Thoracic aorta (tissue), 2 donors: ENCODE measurements at places on chromosomes 12 and 14. TPM values are rescaled to one million over a fixed set of nuclear protein-coding genes. Genes with fewer than 3 reads are reported as not detected.
A peak's percentile ranks its signal among the peaks of the same experiment; 100 is the strongest.

Gene LTBP2
- 674 TPM for total RNA-seq

Gene PTPRR
- total RNA-seq, result 0.27 TPM

Gene SLC35F4
- total RNA-seq, result not detected

Gene FOXA1
- total RNA-seq, result not detected

DNA sequence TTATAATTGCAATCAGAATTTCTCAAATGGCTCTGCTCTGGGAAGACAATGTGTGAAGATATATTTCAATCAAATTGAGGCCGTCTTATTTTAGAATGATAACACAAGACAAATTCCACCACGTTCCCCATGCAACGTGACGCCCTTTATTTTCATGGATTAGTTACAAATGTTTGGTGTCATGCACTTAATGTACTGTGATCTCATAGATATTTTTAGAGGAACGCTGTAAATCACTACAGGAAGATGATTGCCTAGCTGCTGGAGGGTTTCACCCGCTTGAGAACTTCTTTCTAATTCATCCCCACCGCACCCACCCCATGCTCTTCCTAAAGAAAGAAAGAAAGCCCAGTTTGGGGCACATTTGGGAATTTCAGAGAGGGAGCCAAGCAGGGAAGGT, 117.2 kb downstream of the PLXNC1 start:
- no peaks in the 10 kb centered on the region for H3K27me3 ChIP-seq
- no peak for DNase-seq
- H3K36me3 ChIP-seq, result no peaks in the 10 kb centered on the region

DNA sequence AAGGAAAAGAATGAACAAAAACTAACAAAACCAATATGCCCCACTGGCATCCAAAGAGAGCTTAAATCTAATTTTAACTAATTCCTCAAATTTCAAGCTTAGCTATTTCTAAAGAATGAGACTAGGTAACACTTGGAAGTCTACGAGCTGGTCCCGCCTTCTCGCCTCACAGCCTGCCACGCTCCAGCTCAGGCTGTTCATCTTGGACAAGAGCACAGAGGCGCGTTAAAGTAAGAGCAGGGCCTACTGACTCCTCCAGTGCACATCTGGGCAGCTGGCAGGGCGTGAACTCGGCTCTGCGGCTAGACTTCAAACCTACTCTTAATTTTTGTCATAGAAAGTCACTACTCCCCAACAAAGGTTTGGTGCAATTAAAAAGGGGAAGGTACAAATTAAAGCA, 64.6 kb downstream of the DICER1 start:
- no peaks in the 10 kb centered on the region for H3K27me3 ChIP-seq
- no peak overlapping the region for H3K27ac ChIP-seq
- H3K4me1 ChIP-seq, result no peaks in the 10 kb centered on the region
- peaks cover 37% of the 10 kb centered on the region for H3K36me3 ChIP-seq
- H3K4me3 ChIP-seq, result no peak overlapping the region

GRCh38 chr12:11106288-11106687, 14.2 kb upstream of the TAS2R43 start:
- no peaks in the 10 kb centered on the region for H3K4me1 ChIP-seq
- no peak overlapping the region for H3K4me3 ChIP-seq
- DNase-seq, result no peak
- H3K36me3 ChIP-seq, result no peaks in the 10 kb centered on the region
- no peak overlapping the region for H3K27ac ChIP-seq

DNA sequence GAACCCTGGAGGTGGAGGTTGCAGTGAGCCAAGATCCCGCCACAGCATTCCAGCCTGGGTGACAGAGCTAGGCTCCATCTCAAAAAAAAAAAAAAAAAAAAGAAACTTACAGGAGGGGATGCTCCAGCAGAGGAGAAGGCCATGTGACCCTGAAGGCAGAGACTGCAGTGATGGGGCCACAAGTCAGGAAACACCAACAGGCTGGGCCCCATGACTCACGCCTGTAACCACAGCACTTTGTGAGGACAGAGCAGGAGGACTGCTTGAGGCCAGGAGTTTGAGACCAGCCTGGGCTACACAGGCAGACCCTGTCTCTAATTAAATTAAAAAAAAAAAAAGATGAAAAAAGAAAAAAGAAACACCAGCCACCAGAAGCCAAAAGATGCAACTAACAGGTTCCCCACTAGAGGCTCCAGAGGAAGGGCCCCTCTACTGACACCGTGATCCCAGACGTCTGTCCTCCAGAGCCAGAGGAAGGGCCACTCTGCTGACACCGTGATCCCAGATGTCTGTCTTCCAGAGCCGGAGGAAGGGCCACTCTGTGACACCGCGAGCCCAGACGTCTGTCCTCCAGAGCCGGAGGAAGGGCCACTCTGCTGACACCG, 9.1 kb upstream of the GLT1D1 start:
- no peak overlapping the region for H3K27ac ChIP-seq
- no peak for DNase-seq
- H3K4me1 ChIP-seq, result no peaks in the 10 kb centered on the region

- H3K27ac ChIP-seq, result no peak overlapping the region
- H3K4me3 ChIP-seq, result no peak overlapping the region
- H3K36me3 ChIP-seq, result no peaks in the 10 kb centered on the region
- no peaks in the 10 kb centered on the region for H3K4me1 ChIP-seq
These were observed 6.4 kb upstream of the BRF1 start for GRCh38 chr14:105307052-105307727.

- H3K27me3 ChIP-seq, result no peaks in the 10 kb centered on the region
- H3K36me3 ChIP-seq, result no peaks in the 10 kb centered on the region
- H3K27ac ChIP-seq, result peak overlapping the region; percentile 94
- peaks cover 14% of the 10 kb centered on the region for H3K4me1 ChIP-seq
- no peak for DNase-seq
- H3K4me3 ChIP-seq, result peak overlapping the region; percentile 81
These were observed 679 bp upstream of the SAV1 start for GRCh38 chr14:50668826-50669143.

DNA sequence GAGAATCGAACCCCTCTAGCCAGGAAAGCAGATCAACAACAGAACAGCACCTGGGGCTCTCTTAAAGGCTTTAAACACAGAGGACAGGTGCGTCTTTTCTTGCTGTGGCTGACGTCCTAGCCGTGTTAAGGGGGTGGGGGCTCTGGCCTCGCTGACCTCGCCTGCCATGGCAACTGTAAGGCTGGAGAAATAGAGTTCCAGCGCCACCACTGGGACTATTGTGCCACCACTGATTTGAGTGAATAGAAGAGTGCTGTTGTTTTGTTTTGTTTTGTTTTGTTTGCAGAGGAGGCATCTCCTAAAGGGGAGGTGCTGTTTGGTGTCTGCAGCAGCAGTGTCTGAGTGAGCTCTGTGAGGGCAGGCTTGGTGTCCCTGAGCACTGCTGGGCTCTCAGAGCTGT, 34.2 kb upstream of the PRMT8 start:
- no peak overlapping the region for H3K4me3 ChIP-seq
- H3K4me1 ChIP-seq, result no peaks in the 10 kb centered on the region
- no peaks in the 10 kb centered on the region for H3K36me3 ChIP-seq
- DNase-seq, result no peak

DNA sequence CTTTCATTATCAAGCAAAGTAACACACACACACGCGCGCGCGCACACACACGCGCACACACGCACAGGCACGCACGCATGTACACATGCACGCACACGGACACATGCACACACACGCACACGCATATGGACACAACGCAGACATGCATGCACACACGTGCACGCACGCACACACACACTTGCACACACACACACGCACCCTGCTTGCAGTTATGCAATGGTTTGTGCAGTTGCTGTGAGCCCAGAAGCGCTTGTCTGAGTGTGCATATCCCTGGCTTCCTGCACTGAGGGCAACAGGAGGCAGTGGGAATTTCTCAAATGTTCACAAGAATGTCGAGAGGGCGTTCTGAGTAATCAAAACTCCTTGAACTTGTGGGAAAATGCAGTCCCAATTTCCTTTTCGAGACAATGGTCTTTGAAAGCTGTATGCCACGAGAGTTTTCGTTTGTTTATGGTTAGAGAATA, 41.6 kb downstream of the NFKBIA start:
- H3K4me1 ChIP-seq, result peaks cover 33% of the 10 kb centered on the region
- DNase-seq, result no peak
- H3K4me3 ChIP-seq, result no peak overlapping the region
- no peak overlapping the region for H3K27ac ChIP-seq

DNA sequence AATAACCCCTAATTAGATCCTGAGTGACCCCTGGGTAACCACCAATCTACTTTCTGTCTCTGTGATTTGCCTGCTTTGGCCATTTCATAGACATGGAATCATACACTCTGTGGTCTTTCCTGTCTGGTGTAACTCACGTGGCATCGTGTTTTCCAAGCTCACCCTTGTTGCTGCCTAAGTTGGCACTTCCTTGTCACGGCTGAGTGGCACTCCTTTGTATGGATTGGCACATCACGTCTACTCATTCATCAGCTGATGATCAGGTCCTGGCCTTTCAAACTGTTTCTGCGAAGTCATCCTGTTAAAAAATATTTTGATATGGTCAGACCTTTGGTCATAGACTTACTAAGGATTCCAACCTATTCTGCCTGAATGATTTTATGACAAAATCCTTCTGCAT, 87.7 kb downstream of the GLT1D1 start:
- no peaks in the 10 kb centered on the region for H3K27me3 ChIP-seq
- DNase-seq, result no peak
- H3K4me3 ChIP-seq, result no peak overlapping the region

DNA sequence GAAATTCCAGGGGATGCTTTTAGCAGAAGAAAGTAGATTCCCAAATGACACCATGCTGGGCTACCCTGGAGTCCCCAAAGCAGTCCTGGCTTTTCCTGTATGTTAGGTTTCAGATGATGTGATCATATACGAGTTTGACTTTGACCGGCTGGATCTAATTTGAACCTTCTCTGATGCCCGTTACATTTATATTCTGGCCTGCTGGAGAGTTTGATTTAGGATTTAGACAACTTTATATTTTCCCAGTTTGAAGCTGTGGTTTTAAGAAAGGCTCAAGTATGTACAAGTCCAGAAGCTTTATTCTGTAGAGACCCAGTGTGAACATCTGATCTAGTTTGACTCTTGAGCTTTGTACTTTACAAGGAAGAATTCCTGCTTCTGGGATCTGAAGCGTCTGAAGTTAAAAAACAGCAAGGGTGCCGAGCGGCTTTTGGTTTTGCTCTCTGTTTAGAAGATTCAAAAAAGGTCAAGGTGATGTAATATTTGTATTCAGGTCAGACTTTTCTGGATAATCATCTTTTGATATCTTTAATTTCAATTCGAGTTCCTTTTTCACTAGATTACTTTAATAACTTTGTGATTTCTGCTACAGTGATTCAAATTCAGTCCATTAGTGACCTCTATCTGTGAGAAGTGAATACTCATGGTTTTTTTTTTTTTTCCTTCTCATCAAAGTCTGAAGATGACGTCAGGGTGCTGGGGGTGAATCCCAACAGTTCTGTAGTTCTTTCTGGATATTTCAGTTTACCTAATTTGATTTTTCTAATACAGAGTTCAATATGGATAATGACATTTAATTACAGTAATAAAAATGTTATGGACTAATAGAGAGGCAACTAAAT, 6.3 kb downstream of the FLRT2 start:
- H3K4me3 ChIP-seq, result peak overlapping the region; percentile 45
- H3K27me3 ChIP-seq, result no peaks in the 10 kb centered on the region
- DNase-seq, result no peak
- peaks cover 13% of the 10 kb centered on the region for H3K4me1 ChIP-seq
- no peaks in the 10 kb centered on the region for H3K36me3 ChIP-seq
- H3K27ac ChIP-seq, result no peak overlapping the region
